Amygdala (tissue), 56 donors: ENCODE measurements at places on chromosomes 4 and X.
A peak's percentile ranks its signal among the peaks of the same experiment; 100 is the strongest.

GRCh38 chr4:143424276-143424675, 87.6 kb downstream of the GAB1 start:
- no peak for DNase-seq

GRCh38 chr4:95431678-95432077, 117.1 kb downstream of the UNC5C start:
- no peak for DNase-seq

DNA sequence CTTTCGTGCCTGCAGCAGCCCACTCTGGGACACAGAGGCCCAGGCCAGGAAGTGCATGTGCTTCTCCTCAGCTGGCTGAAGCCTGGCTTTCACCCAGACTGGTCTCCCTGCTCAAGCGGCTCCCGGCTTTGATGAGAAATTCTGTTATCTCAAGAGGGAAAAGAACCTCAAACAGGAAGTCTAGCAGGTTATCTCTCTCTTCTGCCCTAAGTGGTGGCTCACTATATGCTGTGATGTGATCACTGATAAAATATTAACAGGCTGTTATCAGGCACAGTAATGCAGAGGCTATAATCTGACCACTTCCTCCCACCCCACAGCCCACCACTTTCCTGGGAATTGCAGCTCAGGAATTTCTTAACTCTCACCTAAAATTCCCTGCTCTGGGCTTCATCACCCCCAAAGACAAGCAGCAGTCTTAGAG, 13.3 kb downstream of the CLDN2 start:
- no peak for DNase-seq

DNA sequence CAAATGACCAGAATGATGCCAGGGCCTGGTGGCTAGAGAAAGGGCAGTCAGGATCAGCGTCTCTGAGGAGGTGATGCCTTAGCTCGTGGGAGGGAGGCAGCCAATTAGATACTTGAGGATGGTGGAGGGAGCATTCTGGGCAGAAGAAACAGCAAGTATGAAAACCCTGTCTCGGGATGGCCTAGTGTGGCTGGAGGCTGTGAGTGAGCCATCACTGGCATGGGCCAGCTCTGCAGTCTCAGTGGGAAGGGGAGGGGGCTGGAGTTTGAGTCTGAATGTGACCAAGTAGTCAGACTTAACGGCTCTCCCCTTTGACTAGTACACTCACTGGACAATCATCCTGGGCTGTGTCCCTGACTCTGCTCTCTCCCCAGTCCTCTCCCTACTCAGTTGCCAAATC, 7.1 kb downstream of the CNGA2 start:
- no peak for DNase-seq

- peak; percentile 29 for DNase-seq
Measured at GRCh38 chr4:39637586-39638353, 895 bp downstream of the SMIM14 start.

- no peak for DNase-seq
Measured at GRCh38 chr4:138174981-138175794, 67.0 kb downstream of the SLC7A11 start.

DNA sequence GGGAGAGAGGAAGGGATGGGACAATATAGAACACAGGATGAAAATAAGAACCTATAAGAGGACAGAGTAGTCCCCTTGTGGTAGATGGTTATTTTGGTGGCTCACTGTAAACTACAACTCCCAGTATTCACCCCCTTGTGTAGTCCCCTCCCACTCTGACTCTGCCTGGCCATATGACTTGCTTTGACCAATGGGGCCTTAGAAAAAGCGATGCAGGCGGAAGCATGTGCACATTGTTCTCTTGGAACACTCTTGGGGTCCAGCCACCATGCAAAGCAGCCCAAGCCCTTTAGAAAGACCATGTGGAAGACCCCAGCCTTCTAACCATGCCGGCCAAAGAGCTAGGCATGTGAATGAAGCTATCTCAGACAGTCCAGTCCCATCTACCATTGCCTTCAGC, 415.0 kb downstream of the BCOR start:
- no peak for DNase-seq

- DNase-seq = no peak
Measured at GRCh38 chrX:120485315-120485637, 16.2 kb upstream of the LAMP2 start.

DNA sequence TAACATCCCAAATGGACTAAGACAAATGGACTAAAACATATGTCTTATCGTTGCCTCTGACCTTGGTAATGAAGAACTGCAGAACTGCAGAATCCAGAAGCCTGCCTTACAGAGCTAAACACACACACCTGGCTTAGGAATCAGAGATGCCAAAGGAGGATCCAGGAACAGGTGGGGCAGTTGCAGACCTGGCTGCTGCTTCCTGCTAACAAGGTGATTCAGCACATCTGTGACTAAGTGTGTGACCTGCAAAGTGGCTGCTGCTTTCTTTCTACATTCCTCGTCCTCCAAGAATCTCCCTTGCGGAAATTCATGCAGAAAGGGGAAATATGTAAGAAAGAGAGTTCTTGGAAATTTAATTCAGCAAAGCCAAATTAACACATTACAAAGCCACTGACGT, 96.8 kb upstream of the NLGN4X start:
- no peak for DNase-seq

DNA sequence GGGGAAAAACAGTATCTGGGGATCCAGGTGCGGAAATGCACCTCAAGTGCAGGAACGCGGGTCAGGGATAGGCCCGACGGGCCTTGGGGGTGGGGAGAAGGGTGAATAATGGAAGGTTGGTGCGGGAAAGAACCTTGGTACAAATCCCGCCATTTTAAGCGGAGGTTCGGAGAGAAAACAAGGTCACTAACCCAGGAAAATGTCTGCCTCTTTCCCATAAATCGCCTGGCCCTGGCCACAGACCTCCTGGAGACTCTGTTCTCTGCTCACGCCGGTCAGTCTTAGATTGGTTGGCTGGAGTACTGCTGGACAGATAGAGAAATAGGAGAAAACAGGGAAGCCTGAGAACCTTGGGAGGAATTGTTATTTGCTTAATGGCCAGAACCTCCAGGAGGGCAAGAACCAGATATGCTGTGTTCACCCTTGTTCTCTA, 897 bp upstream of the FBXL5 start:
- no peak for DNase-seq

- DNase-seq = no peak
Measured at GRCh38 chr4:78691334-78691754, 84.8 kb upstream of the BMP2K start.
